ENCODE measurements at places on chromosomes 7 and 10.

- no peaks in the 10 kb centered on the region for H3K4me1 ChIP-seq
- no peak overlapping the region for H3K27ac ChIP-seq
- no peaks in the 10 kb centered on the region for H3K36me3 ChIP-seq
- no peaks in the 10 kb centered on the region for H3K27me3 ChIP-seq
- H3K4me3 ChIP-seq: no peak overlapping the region
- no peak for DNase-seq
These were observed 77.2 kb upstream of the PCBD1 start for GRCh38 chr10:70965566-70965965.

- H3K4me1 ChIP-seq: no peaks in the 10 kb centered on the region
- H3K36me3 ChIP-seq: no peaks in the 10 kb centered on the region
- DNase-seq: no peak
- H3K27me3 ChIP-seq: no peaks in the 10 kb centered on the region
- no peak overlapping the region for H3K4me3 ChIP-seq
These were observed 78.1 kb upstream of the IMMP2L start for GRCh38 chr7:111640416-111640815.

GRCh38 chr10:132883391-132883881 lies 58.9 kb downstream of the CFAP46 start:
- no peak for DNase-seq
- peaks cover 7% of the 10 kb centered on the region for H3K4me1 ChIP-seq
- no peak overlapping the region for H3K4me3 ChIP-seq

DNA sequence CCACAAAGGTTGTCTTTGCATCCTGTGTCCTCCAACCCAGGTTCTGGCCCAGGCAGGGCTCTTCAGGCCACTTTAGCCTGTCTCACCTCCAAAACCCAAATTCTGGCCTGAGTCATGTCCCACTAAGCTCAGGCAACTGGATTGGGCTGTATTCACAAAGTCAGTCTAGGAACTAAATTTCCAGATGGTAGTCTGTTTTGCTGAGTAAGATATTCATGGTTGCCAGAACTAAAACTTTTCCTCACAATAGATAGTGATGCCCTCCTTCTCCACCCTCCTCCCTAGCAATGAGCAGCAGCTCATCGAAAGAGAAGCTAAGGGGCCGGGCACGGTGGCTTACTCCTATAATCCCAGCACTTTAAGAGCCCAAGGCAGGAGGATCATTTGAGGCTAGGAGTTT lies 2.9 kb upstream of the ZNF713 start:
- H3K27me3 ChIP-seq: no peaks in the 10 kb centered on the region
- no peaks in the 10 kb centered on the region for H3K36me3 ChIP-seq
- no peak overlapping the region for H3K27ac ChIP-seq
- no peak overlapping the region for H3K4me3 ChIP-seq
- no peak for DNase-seq

DNA sequence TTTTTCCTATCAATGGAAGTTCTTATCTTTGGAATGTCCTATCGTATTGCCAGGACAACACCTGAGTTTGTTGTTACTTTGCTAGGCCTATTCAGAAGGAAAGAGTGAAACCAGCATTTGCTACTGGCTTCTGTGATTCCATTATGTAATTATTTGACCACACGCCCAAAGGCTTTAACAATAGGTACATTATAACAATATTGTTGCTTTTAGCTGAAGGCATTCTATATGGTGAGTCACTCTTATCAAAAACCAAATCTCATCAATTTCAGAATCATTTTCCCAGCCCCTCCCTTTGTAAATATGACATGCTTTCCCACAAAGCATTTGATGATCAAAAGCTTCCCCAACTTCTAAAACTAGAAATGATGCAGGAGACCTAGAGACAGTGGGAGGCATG lies 294.4 kb upstream of the NEBL start:
- no peak overlapping the region for H3K4me3 ChIP-seq
- DNase-seq: no peak
- H3K27ac ChIP-seq: no peak overlapping the region
- no peaks in the 10 kb centered on the region for H3K36me3 ChIP-seq

- H3K36me3 ChIP-seq: peaks cover 4% of the 10 kb centered on the region
- H3K4me1 ChIP-seq: peaks cover 6% of the 10 kb centered on the region
- DNase-seq: no peak
- no peak overlapping the region for H3K27ac ChIP-seq
- H3K27me3 ChIP-seq: no peaks in the 10 kb centered on the region
These were observed 76.1 kb upstream of the LRRC18 start for GRCh38 chr10:49015700-49016099.

- H3K36me3 ChIP-seq: no peaks in the 10 kb centered on the region
- H3K27ac ChIP-seq: no peak overlapping the region
- DNase-seq: no peak
- no peak overlapping the region for H3K4me3 ChIP-seq
- no peaks in the 10 kb centered on the region for H3K27me3 ChIP-seq
These were observed 185.0 kb downstream of the ZNF438 start for GRCh38 chr10:30846710-30847109.

- H3K27me3 ChIP-seq: no peaks in the 10 kb centered on the region
- peak overlapping the region; percentile 47 for H3K27ac ChIP-seq
- H3K4me1 ChIP-seq: peaks cover 13% of the 10 kb centered on the region
- H3K4me3 ChIP-seq: no peak overlapping the region
These were observed 74.4 kb upstream of the RSU1 start for GRCh38 chr10:16891375-16892313.

- H3K36me3 ChIP-seq: no peaks in the 10 kb centered on the region
- no peak overlapping the region for H3K4me3 ChIP-seq
- DNase-seq: no peak
- peaks cover 7% of the 10 kb centered on the region for H3K27me3 ChIP-seq
- H3K4me1 ChIP-seq: no peaks in the 10 kb centered on the region
These were observed 83.8 kb downstream of the FAM204A start for GRCh38 chr10:118258285-118258684.

GRCh38 chr10:67319976-67320375 lies 376.0 kb downstream of the CTNNA3 start:
- no peaks in the 10 kb centered on the region for H3K27me3 ChIP-seq
- H3K27ac ChIP-seq: no peak overlapping the region
- H3K4me1 ChIP-seq: no peaks in the 10 kb centered on the region
- no peak for DNase-seq
- H3K4me3 ChIP-seq: no peak overlapping the region

DNA sequence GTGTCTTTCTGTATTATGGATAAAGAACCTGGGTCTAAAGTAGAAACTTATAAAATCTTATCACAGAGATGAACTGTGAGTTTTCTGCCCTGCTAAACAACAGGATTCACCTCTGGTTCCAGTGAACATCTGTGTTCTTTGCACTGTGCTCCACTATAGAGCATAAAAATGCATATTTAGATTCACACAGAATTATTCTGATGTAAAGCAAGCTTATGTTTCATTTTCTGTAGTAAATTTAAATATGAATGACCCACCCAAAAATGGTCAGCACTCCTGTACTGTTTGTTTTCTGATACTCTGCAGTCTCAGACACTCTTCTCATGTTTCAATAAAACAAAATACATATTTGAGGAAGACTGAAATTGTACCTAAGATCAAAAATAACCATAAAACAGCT lies 204.5 kb upstream of the PLXDC2 start:
- no peak overlapping the region for H3K4me3 ChIP-seq
- no peak for DNase-seq
- H3K4me1 ChIP-seq: no peaks in the 10 kb centered on the region
- no peaks in the 10 kb centered on the region for H3K27me3 ChIP-seq
- H3K36me3 ChIP-seq: no peaks in the 10 kb centered on the region

DNA sequence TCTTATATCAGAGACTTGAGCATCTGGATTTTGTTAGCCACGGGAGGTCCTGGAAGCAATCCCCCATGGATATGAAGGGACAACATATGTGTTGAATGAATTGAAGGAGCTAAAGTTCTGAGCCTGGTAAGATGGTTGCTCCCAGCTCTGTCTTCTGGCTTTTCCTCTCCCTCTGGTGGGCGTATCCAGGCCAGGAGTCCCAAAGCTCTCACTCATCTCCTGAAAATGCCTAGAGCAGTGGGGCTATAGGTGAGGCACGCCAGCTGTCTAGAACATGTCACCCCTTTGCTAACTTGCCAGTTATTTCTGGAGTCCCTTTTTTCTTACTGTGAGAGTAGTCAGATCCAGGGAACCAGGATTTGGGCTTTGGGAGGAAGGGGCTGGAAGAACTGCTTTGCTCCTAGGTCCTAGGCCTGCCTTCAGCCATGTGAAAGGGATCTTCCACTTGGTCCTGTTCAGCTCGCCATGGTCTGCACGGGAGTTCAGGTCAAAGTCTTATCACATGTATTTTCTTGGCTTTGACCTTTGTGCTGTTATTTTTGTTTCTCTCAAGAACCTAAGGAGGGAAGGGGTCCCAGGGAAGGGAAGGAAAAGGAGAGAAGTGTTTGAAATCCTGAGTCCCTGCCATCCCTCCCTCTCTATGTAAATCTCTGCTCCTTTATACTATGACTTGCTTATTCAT lies 73.6 kb downstream of the MINPP1 start:
- no peak overlapping the region for H3K4me3 ChIP-seq
- H3K27me3 ChIP-seq: no peaks in the 10 kb centered on the region
- no peaks in the 10 kb centered on the region for H3K36me3 ChIP-seq
- H3K27ac ChIP-seq: peak overlapping the region; percentile 44

GRCh38 chr7:114242992-114243507 lies 171.6 kb upstream of the FOXP2 start:
- H3K27ac ChIP-seq: no peak overlapping the region
- DNase-seq: no peak
- no peak overlapping the region for H3K4me3 ChIP-seq
- no peaks in the 10 kb centered on the region for H3K36me3 ChIP-seq
- no peaks in the 10 kb centered on the region for H3K4me1 ChIP-seq

GRCh38 chr7:82593780-82594179 lies 150.2 kb upstream of the CACNA2D1 start:
- H3K36me3 ChIP-seq: no peaks in the 10 kb centered on the region
- no peaks in the 10 kb centered on the region for H3K4me1 ChIP-seq
- no peaks in the 10 kb centered on the region for H3K27me3 ChIP-seq

- no peaks in the 10 kb centered on the region for H3K36me3 ChIP-seq
- DNase-seq: no peak
- no peak overlapping the region for H3K4me3 ChIP-seq
- H3K27ac ChIP-seq: no peak overlapping the region
- H3K27me3 ChIP-seq: no peaks in the 10 kb centered on the region
These were observed 33.7 kb downstream of the CFAP58 start for GRCh38 chr10:104387130-104387888.

DNA sequence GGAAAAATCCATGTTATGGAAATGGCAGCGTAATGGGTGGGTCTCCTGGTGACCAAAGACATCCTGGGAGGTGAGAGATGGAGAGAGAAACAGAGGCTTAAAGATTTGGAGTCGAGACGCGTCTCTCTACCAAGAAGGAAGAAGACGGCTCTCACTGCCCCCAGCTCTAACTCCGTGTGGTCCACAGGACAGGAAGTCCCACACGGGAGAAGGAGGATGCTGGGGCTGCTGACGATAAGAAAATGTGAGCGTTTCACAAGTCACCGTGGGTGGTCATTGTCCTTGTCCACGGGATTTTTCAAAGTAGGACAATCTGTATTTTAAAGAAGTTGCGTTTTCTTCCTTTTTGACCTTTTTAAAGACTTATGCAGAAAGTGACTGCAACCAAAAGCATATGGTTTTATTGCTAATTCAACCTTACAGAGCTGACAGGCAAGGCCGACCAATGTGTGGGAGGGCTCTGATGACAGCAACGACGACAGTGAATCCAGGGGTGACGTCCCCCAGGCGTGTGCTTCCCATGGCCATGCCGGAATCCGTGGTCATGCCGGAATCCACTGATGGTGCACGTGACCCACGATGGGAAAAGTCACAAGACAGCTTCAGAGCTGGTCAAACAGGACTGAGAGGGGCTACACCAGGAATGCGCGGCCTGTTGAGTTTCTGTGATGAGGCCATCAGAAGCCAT lies 341.2 kb downstream of the PTPRN2 start:
- H3K4me1 ChIP-seq: no peaks in the 10 kb centered on the region

GRCh38 chr7:2016761-2017480 lies 215.8 kb downstream of the MAD1L1 start:
- DNase-seq: no peak
- H3K27ac ChIP-seq: no peak overlapping the region
- no peak overlapping the region for H3K4me3 ChIP-seq
- no peaks in the 10 kb centered on the region for H3K4me1 ChIP-seq
- peaks cover 33% of the 10 kb centered on the region for H3K36me3 ChIP-seq

DNA sequence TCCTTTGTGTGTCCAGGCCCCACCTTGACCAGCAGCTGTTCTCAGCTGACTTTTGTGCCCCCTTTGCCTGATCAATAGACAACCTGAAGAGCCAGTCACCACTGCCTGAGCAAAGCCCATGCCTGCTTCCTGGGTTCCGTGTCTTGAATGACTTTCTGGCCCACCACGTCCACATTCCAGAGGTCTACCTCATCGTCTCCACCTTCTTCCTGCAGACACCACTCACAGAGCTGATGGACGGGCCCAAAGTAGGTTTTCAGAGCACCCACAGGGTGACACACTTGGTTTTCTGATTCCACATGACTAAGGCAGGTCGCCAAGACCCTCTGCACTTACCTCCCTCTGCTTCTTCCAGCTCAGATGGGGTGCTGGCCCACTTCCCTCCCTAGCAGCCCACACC lies 126.8 kb downstream of the WDFY4 start:
- no peak overlapping the region for H3K4me3 ChIP-seq
- H3K4me1 ChIP-seq: peaks cover 12% of the 10 kb centered on the region
- no peaks in the 10 kb centered on the region for H3K36me3 ChIP-seq

GRCh38 chr7:54946764-54947163 lies 72.1 kb upstream of the EGFR start:
- no peak for DNase-seq
- H3K4me3 ChIP-seq: no peak overlapping the region
- H3K27ac ChIP-seq: no peak overlapping the region
- H3K27me3 ChIP-seq: no peaks in the 10 kb centered on the region
- no peaks in the 10 kb centered on the region for H3K36me3 ChIP-seq
- H3K4me1 ChIP-seq: no peaks in the 10 kb centered on the region

- no peak for DNase-seq
- H3K4me3 ChIP-seq: no peak overlapping the region
- H3K4me1 ChIP-seq: no peaks in the 10 kb centered on the region
- H3K36me3 ChIP-seq: no peaks in the 10 kb centered on the region
- no peak overlapping the region for H3K27ac ChIP-seq
These were observed 35.2 kb downstream of the ST7 start for GRCh38 chr7:116988363-116988989.

DNA sequence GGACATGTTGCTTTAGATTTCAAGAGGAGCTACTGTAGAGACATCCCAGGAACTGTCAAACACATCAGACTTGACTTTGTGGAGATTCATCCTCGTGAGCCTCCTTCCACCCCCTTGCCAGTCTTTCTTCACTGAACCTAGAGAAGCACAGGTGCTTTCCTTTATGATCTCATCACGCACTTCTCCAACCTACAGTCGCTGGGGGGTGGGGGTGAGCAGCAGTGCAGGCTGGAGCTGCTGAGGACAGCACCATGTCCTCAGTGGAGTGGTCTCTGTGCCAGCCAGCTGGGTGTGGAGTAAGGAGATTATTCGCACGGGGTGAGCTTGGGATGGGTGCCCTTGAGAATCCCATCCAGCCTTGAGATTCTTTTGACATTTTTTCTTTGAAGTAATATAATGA lies 88.1 kb downstream of the VOPP1 start:
- H3K27ac ChIP-seq: no peak overlapping the region
- no peak overlapping the region for H3K4me3 ChIP-seq
- peaks cover 53% of the 10 kb centered on the region for H3K36me3 ChIP-seq
- DNase-seq: no peak
- H3K27me3 ChIP-seq: no peaks in the 10 kb centered on the region

All from tibial nerve (tissue), 4 donors.